ENCODE measurements at places on chromosomes 4 and X.
A peak's percentile ranks its signal among the peaks of the same experiment; 100 is the strongest.

DNA sequence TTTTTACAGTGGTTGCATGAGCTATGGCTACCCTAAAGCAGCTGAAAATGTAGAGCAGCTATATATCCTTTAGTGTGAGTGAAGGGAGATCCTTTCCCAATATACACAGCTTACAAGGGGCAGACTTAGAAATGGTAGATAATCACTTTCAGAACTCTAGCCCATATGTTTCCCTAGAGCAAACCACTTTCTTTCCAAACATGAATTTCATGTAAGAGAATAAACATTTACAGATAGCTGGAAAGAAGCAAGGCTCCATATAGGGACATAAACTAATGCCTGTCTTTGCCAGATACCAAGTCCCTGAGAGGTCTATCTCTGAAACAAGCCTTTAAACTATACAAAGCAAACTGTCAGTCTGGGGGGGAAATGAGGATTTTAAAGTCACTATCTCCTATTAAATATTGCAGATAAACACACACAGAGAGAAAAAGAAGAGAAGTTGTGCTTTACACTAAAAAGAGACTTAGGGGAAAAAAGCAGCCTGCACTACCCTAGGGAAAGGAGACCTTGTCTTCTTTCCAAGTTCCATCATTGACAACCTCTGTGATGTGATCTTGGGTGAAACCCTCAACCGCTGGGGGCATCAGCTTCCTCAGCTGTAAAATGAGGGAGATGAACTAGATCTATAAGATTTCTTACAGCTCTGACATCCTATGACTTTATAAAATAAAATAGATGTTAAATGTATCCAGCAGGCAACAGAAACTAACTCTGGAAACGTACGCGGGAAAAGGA, 73.6 kb downstream of the TMEM156 start:
- no peak for DNase-seq

GRCh38 chrX:74293343-74293946, 10.5 kb upstream of the ZCCHC13 start:
- DNase-seq = peak; percentile 72

GRCh38 chr4:18113710-18114331, 92.3 kb upstream of the LCORL start:
- no peak for DNase-seq

- DNase-seq = no peak
These were observed 63.9 kb downstream of the USP26 start for GRCh38 chrX:133033010-133033409.

DNA sequence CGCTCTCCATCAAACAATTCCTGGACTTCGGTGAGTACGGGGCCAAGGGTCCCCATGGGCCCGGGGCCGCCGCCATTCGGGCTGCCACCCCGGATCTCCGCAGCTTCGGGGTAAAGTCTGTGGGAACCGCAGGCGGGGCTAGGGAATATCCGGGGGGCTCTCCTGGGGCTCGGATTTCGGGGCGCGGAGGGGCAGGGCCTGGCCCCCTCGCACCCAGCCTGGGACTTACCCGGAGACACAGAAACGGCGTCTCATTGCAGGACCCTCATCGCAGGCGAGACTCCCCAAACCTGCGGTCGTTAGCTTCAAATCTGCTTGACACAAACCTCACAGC, 413 bp downstream of the PDK3 start:
- no peak for DNase-seq

GRCh38 chrX:17944833-17945497, 83.9 kb upstream of the RAI2 start:
- DNase-seq = peak; percentile 29

GRCh38 chrX:115183980-115184379, 5.2 kb upstream of the RBMXL3 start:
- DNase-seq = no peak

- peak; percentile 75 for DNase-seq
These were observed 4.5 kb downstream of the G6PD start for GRCh38 chrX:154541896-154542722.

GRCh38 chrX:46838974-46839480, 2.2 kb downstream of the RP2 start:
- DNase-seq = no peak

- no peak for DNase-seq
These were observed 75.1 kb downstream of the NPNT start for GRCh38 chr4:105970371-105970770.

GRCh38 chr4:82696117-82696860, 102.3 kb downstream of the SCD5 start:
- no peak for DNase-seq

- DNase-seq = no peak
These were observed 30.2 kb downstream of the DYNLT3 start for GRCh38 chrX:37817176-37817575.

GRCh38 chrX:11066812-11067211, 44.3 kb upstream of the HCCS start:
- no peak for DNase-seq

GRCh38 chr4:8195431-8195830, 3.7 kb upstream of the SH3TC1 start:
- DNase-seq = no peak

GRCh38 chrX:138923805-138924204, 212.3 kb upstream of the FGF13 start:
- DNase-seq = peak; percentile 59

- no peak for DNase-seq
These were observed 866.5 kb upstream of the INTU start for GRCh38 chr4:126766241-126766640.

GRCh38 chrX:13419276-13419675, 99.4 kb upstream of the ATXN3L start:
- no peak for DNase-seq

- DNase-seq = no peak
These were observed 66.8 kb downstream of the SEC24D start for GRCh38 chr4:118769161-118769560.

DNA sequence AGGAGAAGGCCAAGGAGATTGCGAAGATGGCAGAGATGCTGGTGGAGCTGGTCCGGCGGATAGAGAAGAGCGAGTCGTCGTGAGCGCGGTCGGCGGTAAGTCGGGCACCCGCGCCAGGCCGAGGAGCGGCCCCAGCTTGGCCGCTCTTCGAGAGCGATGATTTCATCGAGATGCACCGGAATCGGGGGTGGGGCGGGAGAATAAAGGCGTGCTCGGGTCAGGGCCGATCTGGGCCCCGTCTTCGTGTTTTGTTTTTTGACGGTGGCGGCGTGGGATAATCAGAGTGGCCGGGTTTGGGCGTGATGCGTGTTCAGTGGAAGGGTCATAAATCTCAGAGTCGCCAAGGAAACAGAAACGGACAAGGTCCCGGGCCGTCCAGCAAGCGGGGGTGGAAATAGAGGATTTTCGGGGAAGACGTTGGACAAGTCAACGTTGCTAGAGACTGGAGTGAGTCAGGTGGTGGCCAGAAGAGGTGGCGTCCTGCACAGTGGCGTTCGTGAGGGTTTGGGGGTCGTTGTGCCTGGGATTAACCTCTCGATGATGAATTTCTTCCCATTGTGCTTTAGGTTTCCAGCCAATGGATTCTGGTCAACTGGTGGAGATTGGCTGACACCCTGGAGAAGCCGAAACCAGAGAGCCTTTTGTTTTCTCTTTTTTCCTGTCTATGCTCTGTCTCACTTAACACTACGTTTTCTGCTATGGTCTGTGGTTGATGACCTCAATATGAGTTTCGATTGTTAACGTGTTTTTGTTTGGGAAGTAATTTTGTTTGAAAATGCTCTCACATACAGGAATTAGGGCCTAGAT, 882 bp downstream of the MRFAP1 start:
- peak; percentile 72 for DNase-seq

- no peak for DNase-seq
These were observed 36.8 kb downstream of the C4orf51 start for GRCh38 chr4:145716661-145717200.

DNA sequence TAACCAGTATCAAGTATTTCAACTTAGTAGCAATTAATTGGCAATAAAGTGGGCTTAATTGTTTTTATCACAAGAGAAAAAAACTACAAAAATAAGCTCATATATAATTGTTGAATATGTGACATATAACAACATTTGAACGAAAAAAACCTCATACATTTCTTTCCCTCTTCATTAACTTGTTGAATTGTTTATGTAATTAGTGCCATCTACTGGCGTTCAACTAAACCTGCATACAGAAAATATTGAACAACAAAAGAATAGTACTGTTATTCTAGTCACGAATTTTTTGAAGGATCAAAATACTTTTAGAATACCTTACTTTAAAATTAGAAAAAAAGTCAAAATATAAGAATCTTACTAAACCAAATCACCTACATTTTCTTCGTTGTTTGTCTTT, 586.5 kb upstream of the FTHL17 start:
- DNase-seq = peak; percentile 31

DNA sequence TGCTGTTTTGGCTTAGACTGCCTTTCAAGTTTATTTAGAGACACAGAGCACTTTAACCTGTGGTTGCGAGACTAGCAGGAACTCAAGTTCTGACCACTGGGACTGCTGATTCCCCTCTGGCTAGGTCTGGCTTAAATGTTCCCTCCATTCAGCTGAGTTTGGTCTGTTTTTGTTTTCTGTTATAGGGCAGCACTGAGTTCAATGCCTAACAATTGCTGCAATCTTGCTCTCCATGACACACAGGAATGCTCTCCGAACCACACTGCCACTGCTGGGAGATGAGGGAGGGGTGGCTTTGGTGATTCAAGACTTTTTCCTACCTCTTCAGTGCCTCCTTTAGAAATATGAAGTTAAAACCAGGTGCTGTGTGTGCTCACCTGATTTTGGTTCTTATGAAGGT, 106.3 kb upstream of the EOLA2 start:
- no peak for DNase-seq

GRCh38 chrX:39158801-39159657, 357.8 kb downstream of the MID1IP1 start:
- peak; percentile 95 for DNase-seq

DNA sequence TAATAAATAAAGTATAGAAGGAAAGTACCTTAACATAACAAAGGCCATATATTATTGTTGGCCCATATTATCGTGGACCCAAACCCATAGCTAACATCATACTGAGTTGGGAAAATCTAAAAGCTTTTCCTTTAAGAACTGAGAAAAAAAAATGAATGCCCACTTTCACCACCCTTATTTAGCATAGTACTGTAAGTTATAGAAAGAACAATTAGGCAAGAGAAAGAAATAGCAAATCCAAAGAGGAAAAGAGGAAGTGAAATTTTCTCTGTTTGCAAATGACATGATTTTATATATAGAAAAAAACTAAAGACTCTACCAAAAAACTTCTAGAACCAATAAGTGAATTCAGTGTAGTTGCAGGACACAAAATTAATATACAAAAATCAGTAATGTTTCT, 1854.6 kb downstream of the PCDH7 start:
- peak; percentile 67 for DNase-seq

GRCh38 chr4:184949020-184949419, 69.3 kb upstream of the HELT start:
- DNase-seq = no peak

- DNase-seq = no peak
These were observed 1.2 kb downstream of the SOD3 start for GRCh38 chr4:24796620-24797019.

- peak; percentile 72 for DNase-seq
These were observed 4.2 kb upstream of the TMSB4X start for GRCh38 chrX:12970691-12971202.

DNA sequence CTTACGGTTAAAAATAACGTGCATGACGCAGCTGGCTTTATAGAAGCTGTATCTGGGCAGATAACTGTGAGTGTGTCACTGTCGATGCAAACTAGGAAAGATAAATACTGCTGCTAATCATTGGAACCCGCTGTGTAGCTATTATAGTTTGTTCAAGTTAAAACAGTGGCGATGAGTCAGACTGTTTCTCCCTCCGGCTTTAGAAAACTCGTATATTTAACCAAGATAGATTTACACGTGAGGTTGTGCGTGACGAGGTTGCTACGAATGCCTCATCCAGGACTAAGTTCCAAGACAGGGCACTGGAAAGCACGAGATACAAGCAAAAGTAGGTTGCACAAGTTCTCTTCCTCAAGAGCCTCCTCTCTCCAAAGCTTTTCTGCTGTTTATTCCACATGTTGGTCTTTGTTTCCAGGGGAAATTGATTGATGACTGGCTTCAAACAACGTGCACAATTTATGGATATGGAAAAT, 270.7 kb downstream of the FBXW7 start:
- DNase-seq = no peak

GRCh38 chr4:82905205-82905604, 4.7 kb downstream of the THAP9 start:
- peak; percentile 31 for DNase-seq

DNA sequence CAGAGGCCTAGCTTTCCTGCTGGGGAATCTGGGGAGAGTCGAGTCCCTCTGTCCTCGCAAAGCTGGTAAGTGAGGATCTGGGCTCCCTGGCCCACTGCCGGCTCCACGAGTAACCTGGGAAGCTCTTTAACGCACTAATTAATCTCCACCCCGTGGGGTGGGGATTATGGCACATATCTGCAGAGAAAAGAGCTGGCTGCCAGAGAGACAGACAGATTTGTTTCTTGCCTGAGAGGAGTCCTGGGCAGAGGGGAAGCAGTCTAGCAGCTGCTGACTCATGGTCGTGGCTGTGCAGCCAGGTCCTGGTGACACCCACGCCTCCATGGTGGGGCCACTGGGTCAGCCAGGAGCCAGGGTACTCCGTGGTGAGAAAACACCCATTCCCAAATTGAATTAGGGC, 14.0 kb downstream of the SORCS2 start:
- DNase-seq = no peak

GRCh38 chrX:9370893-9371292, 94.0 kb upstream of the TBL1X start:
- DNase-seq = peak; percentile 28

GRCh38 chrX:154991039-154991438, 31.5 kb downstream of the F8 start:
- no peak for DNase-seq

DNA sequence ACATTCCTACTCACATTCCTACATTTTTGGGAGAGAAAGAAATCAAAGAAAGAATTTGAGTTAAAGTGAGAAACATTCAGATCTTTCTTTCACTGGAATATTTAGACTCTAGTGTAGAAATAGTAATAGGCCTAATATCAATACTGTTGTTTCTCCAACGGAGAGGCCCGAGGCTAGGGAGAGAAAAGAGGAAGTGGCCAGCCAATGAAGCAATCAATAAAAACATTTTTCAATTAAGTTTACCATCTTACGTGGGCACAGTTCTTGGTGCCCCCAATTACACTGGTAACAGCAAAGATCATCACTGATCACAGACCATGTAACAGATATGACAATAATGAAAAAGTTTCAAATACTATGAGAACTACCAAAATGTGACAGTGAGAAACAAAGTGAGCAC, 281.4 kb downstream of the GPM6A start:
- no peak for DNase-seq

DNA sequence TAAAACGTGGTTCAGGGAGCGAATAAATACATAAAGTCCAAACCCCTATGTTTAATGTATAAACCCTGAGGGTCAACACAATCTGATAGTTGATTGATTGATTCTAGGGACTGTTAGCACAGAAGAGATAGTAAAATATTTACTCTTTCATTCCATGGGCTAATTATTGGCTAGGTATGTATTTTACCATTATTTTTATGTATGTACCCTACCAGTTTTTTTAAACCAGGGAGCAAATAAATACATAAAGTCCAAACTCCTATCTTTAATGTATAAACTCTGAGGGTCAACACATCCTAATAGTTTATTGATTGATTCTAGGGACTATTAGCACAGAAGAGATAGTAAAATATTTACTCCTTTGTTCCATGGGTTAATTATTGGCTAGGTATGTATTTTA, 40.0 kb downstream of the ZFX start:
- no peak for DNase-seq

Data from suppressor macrophage treated with lipopolysaccharide for 1 hour (primary cell).